Activated T-cell treated with anti-CD3 and anti-CD28 coated beads for 4 hours (primary cell): ENCODE measurements at places on chromosomes 3 and 15.

GRCh38 chr3:16305111-16305541, 40.1 kb downstream of the OXNAD1 start:
- DNase-seq = peak; percentile 36

DNA sequence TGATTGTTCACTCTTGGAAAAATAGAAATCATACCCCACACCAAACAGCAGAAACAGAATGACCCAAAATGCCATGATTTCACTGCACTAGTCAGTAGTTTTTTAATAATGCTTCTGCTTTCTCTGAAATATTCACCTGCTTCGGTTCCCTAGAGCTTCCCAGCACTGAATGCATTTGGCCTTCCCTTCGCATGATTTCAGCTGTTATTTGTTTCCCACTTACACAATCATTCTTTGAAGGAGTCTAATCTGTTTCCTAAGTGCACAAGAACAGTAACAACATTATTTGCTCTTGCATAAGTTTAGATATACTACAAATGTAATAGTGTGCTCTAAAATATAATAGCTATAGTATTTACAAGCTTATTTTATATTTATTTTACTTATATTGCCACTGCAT, 178.7 kb downstream of the STAC start:
- DNase-seq = no peak

- no peak for DNase-seq
Measured at GRCh38 chr3:105719791-105720190, 149.0 kb downstream of the CBLB start.

DNA sequence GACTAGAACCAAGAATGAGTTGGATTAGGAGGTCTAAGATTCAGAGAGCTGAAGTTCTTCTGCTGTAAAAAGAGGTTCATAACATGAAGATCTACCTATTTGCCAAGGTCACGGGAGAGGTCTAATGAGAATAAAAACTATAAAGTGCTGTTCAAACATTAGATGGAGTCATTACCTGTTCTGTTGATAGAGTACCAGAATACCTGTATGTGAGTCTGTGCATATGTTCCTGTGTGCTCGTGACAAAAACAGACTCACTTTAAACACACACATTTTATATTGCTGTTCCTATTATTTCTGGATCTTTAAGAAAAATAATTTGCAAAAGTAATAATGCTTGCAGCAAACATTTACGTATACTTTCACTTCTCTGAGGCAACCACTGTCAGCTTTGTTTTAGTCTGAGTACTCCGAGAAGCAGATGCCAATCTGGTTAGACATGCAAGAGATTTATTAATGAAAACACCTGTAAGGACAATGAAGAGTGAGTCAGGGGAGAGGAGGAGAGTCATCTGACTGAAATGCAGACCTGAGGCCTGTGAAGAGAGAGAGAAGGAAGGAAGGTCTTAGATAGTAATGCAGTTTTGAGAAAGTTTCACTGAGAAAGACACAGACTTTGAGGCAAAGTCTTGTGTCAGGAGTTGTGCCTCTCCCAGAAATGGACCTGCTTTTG, 221.2 kb downstream of the SQOR start:
- DNase-seq = no peak
